EH (cell line): ENCODE measurements at places on chromosomes 3 and 15.

DNA sequence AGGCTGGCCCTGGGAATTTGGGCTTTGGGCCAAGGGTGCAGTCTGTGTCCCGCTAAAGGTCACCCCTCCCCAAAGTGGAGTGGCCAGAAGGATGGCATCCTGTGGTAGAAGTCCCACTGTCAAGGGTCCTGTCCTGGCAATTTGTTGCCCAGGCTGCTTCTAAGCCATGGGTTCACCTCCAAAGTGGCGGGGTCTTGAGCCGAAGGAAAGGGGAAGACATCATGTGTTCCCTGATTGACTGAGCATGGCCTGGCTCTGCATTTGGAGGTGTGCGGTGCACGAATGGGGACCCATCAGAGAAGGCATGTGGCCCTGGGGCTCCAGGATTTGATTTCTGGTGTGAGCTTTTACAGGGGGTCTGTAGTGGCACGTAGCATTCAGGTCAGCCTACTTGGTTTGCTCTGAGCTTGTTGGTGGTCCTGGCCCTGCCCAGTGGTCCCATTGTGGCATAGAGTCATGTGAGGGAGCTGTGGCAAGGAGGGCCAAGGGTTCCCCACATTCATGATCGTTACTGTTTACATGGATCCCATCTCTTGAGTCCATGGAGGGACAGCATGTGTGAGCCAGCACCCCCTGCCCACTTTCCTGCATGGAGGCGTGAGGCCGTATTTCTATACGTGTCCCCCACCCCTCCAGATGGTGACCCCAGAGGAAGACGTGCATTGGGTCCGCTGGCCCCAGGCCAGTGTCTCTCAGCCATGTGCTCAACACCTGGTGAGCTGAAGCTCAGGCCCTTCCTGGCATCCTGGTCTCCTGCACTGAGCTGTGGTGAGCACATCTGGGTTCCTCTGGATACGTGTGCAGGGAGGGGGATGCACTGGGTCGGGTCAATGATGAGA, 225.1 kb downstream of the SNRPN start:
- no peak for DNase-seq

DNA sequence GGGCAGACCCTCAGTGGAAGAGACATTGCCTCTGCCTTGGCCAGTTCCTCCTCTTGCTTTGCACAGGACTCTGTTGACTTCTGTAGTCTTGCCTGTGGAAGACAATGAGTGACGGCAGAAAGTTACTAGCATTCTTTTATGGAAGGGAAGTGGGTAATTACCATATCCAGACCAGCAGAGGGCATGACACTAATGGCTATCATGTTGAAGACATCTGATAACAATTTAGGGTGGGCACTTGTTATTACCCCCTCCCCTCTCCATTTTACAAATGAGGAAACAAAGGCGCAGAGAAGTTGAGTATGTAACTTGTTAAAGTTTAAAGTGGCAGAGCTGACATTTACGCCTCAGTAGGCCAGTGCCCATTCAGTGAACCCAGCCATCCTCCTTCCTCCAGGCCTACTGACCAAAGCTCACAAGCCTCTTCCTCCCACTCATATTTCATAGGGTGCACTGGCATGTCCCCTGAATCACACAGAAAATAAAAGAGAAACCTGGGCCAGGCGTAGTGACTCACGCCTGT, 48.2 kb upstream of the FMN1 start:
- peak; percentile 30 for DNase-seq

- no peak for DNase-seq
Measured at GRCh38 chr15:63029676-63030075, 12.9 kb upstream of the TPM1 start.

DNA sequence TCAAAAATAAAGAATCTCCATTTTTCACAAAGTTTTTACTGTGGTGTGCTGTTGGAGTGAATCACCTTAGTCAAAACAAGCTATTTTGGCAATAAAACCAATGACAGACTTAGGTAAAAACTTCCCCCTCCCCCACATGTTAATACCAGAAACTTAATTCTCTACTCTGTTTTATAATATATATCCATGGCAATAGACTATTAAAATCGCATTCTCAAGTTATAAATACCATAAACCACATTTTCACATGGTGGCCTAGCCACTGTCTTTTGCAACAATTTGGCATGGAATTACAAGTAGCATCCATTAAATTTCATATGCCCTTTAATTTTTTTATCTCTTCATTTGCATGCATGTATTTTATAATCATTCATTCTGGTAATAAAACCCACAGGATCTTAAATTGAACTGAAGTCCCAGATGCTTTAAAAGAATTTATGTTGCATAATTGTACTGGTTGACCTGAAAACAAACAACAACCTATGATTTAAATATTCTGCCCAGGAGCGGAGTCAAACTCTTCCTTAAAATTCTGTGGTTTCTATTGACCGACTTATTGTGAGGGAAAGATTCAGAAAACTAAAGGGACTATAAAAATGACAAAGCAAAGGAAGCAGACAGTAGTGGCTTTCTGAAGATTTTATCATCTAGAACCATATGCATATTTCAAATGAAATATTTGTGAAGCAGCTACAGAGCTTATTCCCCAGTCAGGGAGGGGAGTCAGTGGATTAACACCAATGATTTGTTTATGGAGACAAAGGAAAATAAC, 229.0 kb upstream of the TBL1XR1 start:
- peak; percentile 30 for DNase-seq

DNA sequence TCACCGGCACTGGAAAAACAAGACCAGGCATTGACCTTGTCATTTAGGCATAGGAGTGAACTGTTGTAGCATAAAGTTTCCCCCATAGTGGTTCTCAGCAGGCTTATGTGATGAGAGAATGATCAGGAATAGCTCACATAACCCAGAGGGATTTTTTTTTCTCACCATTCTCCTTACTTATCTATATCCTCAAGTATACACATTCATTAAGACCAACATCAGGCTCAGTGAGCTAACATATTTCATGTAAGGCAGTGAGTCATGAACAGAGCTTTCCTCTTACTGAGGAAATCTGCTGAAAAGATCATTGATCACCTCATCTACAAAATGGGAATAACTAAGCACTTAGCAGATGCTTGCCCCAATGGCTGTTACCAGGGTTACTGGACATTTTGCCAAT, 396.6 kb upstream of the TMCO5A start:
- DNase-seq, result no peak

- no peak for DNase-seq
Measured at GRCh38 chr3:151306168-151306810, 10.3 kb downstream of the GPR87 start.

- peak; percentile 20 for DNase-seq
Measured at GRCh38 chr3:52310861-52311575, 5.1 kb upstream of the DNAH1 start.

DNA sequence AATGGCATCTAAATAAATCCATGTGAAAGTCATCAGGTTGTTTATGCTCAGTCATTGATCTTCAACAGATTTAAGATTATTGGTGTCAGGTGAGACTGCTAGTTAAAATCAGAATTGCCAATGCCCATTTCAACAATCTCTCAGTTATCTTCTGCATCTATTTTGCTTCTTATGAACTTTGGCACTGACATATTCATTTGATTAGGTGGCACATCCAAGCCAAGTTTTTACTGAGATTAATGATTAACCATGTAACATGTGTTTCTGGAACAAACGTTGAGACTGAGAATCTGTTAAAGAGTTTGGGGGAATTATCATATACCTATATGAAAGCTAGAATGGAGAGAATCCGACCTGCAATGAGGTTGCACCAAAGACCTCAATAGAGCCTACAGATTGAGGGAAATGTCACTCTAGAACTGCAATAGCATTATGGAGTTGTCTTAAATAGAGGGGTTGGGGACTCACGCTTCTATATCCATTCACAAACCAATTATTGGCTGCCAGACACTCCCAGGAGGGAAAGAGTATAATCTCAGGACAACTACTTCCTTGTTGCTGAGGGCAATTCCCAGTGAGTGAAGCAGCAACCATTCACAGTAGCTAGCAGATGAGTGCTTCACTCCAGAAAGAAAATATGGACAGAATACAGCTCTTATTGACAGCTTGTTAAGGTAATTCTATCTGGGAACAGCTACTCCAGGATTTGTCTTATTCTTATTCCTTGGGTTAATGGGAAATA, 891.3 kb downstream of the SQOR start:
- no peak for DNase-seq

DNA sequence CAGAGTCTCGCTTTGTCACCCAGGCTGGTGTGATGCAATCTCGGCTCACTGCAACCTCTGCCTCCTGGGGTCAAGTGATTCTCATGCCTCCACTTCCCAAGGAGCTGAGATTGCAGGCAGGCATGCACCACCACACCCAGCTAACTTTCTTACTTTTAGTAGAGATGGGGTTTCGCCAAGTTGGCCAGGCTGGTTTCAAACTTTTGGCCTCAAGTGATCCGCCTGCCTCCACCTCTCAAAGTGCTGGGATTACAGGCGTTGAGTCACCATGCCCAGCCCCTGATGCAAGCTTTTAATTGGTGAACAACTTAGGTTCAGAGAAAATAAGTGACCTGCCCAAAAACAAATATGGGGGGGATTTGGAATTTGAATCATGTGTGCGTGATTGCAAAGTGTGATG, 246.2 kb downstream of the LRTM1 start:
- no peak for DNase-seq

DNA sequence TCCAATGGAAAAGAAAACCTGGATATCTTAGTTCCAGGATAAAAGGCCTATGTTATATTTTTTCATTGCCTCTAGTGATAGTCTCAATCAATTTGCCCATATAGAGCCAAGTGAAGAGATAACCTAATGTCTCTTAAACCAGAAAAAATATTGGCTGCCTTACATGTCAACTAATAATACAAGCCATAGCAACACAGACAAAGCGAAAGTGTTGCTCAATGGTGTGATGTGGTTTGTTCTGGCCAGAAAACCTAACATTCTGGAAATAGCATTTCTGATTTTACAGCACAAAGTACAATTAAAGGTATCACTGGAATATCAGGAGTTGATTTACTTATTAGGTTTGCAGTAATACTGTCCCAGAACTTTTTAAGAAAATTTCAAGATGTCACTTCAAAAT, 101.5 kb downstream of the ATP8B4 start:
- peak; percentile 2 for DNase-seq

DNA sequence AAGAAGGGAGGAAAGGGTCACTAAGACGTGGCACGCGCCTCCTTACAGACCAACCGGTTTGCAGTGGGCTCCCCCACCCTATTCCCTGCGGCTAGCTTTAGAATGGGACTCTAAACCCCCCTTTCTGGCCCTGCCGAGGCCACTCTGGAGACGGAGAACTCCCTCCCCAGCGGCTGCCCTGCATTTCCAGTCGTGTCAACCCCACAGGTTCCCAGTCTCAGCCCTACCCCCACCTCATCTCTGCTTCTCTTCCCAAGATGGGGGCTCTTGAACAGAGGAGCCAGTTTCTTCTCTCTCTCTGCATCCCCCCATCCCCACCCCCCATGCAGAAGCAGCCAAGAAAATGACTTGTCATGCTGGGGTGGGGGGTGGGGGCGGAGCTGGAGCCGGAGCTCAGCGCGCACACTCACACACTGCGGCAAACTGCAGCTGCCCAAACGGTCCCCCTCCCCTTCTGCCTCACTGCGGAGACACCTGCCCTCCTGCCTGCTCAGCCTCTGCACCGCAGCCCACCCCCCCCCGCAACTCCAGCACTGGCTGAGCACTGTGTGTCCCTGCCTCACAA, 871 bp downstream of the MAP1A start:
- peak; percentile 61 for DNase-seq

DNA sequence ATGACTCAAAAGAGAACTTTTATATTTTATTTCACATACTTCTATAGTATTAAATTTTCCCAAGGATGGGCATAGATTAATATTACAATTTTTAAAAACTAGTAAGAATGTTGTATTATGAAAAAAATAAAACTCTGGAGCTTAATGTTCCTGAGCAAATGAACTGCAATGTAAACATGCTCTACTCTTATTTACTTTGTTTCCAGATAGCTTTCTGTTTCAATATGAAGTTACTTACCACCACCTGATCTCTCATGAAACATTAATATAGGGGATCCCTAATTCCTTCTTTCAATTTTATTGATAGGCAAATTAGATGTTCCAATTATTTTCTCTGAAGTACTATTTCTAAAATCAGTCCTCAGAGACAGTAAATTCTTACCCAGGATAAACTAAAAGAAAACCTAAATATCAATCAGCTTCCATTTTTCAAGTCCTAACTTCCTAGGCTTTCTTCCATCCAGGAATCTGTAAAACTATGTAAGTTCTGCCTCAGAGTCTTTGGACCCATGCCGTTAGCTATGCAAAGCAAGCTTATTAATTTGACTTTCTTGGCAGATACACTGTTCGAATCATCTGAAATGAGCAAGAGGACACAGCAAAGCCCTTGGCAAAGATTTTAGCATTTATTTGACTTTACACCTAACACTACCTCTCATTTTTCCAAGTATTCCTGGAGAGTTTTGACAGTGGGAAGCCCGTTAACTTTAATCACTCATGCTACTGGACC, 93.2 kb downstream of the PLCH1 start:
- DNase-seq, result no peak

- peak; percentile 61 for DNase-seq
Measured at GRCh38 chr3:106826791-106827311, 550.4 kb upstream of the CCDC54 start.

DNA sequence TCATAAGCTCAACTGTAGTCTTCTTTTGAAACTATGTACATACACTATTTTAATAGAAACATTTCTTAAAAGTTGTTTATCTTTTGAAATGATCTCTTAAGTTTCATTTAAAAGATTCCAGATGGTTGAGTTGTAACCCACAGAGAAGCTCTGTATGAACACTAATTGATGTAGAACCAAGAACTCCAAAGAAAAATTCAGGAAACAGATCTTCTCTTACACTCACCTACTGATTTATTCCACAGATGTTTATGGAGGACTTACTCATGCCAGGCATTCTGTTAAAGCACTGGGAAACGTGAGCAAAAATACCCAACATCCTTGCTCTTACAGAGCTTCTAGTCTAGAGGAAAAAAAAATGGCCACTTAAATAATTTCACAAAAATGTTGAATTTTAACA, 551.1 kb downstream of the NAALADL2 start:
- peak; percentile 94 for DNase-seq

DNA sequence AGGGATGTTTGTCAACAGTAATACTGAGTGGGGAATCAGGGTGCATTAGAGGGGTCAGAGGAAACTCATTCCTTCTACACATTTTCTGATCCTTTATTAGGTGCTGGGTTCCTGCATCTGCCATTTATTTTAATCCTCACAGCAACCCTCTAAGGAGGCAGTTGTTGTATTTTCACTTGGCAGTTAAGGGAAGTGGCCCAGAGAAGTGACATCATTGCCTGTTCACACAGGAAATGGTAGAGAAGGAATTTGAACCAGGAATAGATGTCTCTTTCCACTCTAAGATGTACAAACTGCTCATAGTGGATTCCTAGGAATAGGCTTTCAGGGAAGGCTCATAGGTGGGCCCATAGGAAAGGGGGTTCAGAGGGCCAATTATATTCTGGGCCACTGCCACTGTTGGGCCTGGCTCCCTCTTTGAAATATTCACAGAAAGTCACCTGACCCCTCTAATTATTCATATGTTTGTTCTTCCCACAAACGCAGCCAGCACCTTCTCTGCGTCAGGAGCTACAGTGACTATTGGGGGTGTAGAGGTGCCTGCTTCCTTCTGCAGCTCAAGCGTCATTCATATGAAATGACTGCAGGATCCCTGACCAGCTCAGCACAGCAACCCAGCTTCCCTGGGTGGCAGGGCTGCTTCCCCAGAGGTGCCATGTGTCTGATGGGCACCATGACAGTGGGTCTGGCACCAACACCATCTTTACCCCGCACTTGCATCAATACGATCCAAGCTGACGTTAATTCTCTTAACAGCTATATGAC, 163.9 kb upstream of the SMAD3 start:
- peak; percentile 77 for DNase-seq

GRCh38 chr3:107384907-107385306, 7.7 kb downstream of the CCDC54 start:
- DNase-seq, result no peak

- no peak for DNase-seq
Measured at GRCh38 chr3:194064380-194065332, 71.3 kb upstream of the HES1 start.

- no peak for DNase-seq
Measured at GRCh38 chr3:87045473-87045872, 54.5 kb upstream of the VGLL3 start.
